Activated T-helper 1 cell treated with anti-CD3 and anti-CD28 coated beads, Interleukin-12 subunit alpha, Interleukin-12 subunit beta, Interleukin-2, Interleukin-4 antibody, amounts not matched to agents 30 ng/mL and 10 ng/mL and 1 ng/mL, durations not matched to agents 14 hours and 24 hours and 36 hours (primary cell): ENCODE measurements at places on chromosomes 3 and 15.

GRCh38 chr3:151732861-151733260, 866 bp upstream of the AADACL2 start:
- H3K4me3 ChIP-seq = no peak overlapping the region
- DNase-seq = no peak
- H3K27ac ChIP-seq = no peak overlapping the region
- no peaks in the 10 kb centered on the region for H3K36me3 ChIP-seq
- no peaks in the 10 kb centered on the region for H3K4me1 ChIP-seq

- H3K36me3 ChIP-seq = peaks cover 2% of the 10 kb centered on the region
- peaks cover 2% of the 10 kb centered on the region for H3K27me3 ChIP-seq
- no peak overlapping the region for H3K27ac ChIP-seq
- no peak for DNase-seq
- H3K4me1 ChIP-seq = no peaks in the 10 kb centered on the region
- no peak overlapping the region for H3K4me3 ChIP-seq
Observed at GRCh38 chr3:160893207-160893606, 137.2 kb downstream of the PPM1L start.

DNA sequence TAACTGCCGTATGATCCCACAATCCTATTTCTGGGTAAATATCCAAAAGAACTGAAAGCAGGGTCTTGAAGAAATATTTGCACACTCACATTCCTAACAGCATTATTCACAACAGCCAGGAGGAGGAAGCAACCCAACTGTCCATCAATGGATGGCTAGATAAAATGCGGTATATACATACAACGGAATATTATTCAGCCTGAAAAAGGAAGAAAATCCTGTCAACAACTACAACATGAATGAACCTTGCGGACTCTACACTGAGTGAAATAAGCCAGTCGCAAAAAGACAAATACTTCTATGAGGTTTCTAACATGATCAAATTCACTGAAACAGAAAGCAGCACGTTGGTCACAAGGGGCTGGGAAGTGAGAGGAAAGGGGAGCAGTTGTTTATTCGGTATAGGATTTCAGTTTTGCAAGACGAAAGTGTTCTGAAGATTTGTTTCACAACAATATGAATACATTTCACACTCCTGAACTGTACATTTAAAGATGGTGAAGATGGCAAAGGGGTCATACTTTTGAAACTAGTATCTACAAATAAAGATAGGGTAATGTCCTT, 6.2 kb downstream of the DLG1 start:
- DNase-seq = no peak
- H3K4me3 ChIP-seq = no peak overlapping the region
- no peaks in the 10 kb centered on the region for H3K27me3 ChIP-seq
- peaks cover 34% of the 10 kb centered on the region for H3K36me3 ChIP-seq
- H3K27ac ChIP-seq = no peak overlapping the region

DNA sequence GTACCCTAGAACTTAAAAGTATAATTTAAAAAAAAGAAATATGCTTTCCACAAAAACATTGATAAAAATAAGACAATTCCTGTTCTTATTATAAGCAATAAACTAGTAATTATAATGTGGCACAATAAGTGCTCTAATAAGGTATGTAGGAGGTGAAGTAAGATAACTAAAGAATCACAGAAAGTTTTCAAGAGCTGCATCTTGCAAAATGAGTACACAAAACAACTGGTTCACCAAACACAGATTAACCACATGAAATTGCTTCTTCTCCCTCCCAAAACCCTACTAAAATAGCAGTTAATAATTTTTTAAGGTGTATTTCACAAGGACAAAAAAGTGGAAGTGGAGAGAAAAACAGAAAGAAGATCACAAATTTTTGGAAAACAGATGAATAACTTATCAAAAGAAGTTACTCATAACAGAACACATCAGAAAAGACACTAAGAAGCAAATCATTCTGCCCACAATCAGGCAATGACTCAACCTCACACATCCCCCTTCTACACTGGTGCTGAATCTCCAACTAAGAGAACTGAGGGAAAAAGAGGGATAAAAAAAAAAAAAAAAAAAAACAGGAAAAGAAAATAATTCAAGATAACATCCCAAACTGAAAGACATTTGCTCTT, 64.2 kb downstream of the TBC1D5 start:
- H3K36me3 ChIP-seq = no peaks in the 10 kb centered on the region
- peaks cover 7% of the 10 kb centered on the region for H3K4me1 ChIP-seq

DNA sequence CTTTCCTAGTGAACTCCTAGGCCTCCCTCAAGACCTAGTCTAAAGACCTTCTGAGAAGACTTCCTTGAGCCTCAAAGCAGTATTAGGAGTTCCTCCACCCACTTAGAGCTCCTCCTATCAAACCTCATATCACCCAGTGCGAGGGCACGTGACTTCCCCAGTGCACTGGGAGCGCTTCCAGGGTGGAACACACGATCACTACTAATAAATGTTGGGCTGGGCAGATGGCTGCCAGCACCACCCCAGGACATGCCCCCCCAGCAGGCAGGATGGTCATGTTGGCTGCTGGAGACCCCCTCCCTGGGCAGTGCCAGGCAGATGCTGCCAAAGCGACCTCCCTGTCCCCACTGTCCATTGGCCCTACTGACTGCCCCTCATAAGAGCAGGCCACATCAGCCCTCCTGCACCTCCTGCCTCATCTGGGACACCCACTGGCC, 8.5 kb upstream of the PLXND1 start:
- H3K36me3 ChIP-seq = no peaks in the 10 kb centered on the region
- H3K27ac ChIP-seq = no peak overlapping the region
- H3K27me3 ChIP-seq = peaks cover 3% of the 10 kb centered on the region
- no peaks in the 10 kb centered on the region for H3K4me1 ChIP-seq

DNA sequence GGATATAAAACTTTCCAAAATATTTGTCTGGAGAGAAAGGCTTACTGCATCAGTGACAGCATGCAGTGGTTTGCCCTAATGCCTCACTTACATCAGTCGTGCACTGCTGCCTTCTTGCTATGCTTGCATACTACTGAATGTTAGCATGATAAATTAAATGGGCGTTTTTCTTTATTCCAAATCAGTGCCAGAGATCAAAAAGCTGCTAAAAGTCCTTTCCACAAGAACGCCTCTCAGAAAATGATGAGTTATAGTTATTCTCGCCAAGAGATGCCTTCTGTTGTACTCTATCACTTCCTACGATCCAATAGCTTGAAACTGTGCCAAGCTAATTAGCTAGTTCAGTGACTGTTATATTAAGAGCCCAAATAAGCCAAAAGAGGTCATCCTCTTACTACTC, 345.8 kb upstream of the ROBO2 start:
- no peak overlapping the region for H3K27ac ChIP-seq
- H3K4me1 ChIP-seq = no peaks in the 10 kb centered on the region
- no peak for DNase-seq
- no peak overlapping the region for H3K4me3 ChIP-seq
- no peaks in the 10 kb centered on the region for H3K36me3 ChIP-seq

DNA sequence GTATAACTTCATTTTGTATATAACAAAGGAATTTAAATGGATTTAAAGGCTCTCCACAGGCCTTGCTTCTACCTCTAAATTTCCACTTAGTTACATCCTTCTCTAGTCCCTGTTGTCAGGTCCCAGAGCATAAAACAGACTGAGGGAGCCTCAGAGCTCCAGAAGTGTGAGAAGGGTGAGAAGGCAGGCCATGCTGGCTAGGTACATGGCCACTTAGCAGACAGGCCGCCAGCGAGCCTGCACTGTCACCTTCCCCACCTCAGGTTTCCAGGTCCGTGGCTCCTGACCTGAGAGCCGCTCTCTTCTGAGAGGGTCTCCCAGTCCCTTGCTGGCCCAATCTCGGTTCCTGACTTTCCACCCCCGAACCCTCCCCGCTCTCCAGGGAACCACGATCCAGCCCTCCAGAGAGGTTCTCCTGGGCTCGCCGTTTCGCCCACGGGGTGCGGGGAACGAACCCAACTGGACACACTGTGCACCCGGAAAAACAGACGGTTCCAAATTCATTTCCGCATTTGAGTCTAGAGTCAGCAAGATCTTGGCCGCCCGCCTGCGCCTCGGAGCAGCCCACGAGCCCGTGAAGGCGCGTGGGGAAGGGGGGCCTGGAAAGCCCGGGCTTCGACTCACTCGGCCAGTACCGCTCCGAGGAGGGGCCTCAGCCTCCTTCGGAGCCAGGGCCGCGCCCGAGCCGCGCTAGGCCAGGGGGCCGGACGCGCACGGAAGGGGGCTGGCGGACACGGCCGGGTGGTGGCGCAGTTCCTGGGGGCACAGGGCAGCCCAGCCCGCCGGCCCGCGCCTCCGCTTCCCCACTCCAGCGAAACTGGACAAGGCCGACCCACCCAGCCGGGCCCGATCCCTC, 16.7 kb upstream of the SOX2 start:
- H3K36me3 ChIP-seq = no peaks in the 10 kb centered on the region
- DNase-seq = no peak
- H3K27ac ChIP-seq = no peak overlapping the region
- H3K4me1 ChIP-seq = peaks cover under 1% of the 10 kb centered on the region
- no peak overlapping the region for H3K4me3 ChIP-seq
- H3K27me3 ChIP-seq = peaks cover 53% of the 10 kb centered on the region

DNA sequence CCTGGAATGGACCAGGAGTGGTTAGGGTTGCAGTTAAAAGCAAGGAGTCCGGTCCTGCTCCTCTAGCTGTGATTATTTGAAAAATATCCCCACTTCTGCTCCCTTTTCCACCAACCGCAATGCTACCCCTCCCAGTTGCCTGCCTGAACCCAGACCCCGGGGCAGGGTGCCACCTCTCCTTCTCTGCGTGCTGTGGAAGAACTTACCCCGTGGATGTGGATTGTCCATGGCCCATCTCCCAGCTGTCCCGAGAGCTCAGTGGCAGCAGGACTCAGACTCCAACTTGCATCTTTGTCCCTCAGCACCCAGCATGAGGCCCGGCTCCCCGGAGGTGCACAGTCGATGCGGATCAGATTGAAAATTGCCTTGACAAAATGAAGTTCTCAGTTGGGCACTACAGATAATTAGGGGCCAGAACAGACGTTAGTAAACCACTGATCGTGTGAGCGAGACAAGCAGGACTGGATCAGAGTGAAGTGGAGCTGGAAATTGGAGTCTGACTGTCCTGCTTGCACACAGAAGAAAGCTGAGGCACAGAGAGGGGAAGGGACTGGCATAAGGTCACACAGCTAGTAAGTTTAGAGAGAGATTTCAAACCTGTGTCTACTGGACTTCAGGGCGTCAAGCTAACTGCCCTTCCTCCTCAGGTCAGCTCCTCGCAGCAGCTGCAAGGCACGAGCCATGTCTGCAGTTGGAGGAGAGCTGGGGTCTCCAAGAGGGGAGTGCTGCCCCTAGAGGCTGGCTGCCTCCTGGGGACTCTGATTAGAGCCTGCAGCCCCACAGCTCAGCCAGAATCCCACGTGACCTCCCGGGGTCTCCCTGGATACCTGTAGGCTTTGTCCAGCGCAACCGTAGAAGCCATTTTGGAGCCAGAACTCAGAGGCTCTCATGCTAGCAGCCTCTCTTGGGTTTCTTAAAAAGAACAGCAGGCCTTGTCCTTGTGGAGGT, 14.7 kb downstream of the SLC6A1 start:
- H3K4me3 ChIP-seq = no peak overlapping the region
- H3K36me3 ChIP-seq = no peaks in the 10 kb centered on the region
- H3K27me3 ChIP-seq = peaks cover 2% of the 10 kb centered on the region
- no peaks in the 10 kb centered on the region for H3K4me1 ChIP-seq
- H3K27ac ChIP-seq = no peak overlapping the region
- no peak for DNase-seq

GRCh38 chr3:150545419-150546225, 674 bp downstream of the SERP1 start:
- no peak for DNase-seq
- peaks cover 68% of the 10 kb centered on the region for H3K4me1 ChIP-seq
- peak overlapping the region; percentile 95 for H3K4me3 ChIP-seq
- H3K36me3 ChIP-seq = peaks cover 53% of the 10 kb centered on the region
- H3K27me3 ChIP-seq = no peaks in the 10 kb centered on the region
- peak overlapping the region; percentile 98 for H3K27ac ChIP-seq

GRCh38 chr3:174533286-174533685, 325.8 kb upstream of the NAALADL2 start:
- DNase-seq = no peak
- H3K27me3 ChIP-seq = no peaks in the 10 kb centered on the region
- no peak overlapping the region for H3K27ac ChIP-seq
- H3K36me3 ChIP-seq = no peaks in the 10 kb centered on the region
- H3K4me1 ChIP-seq = no peaks in the 10 kb centered on the region

DNA sequence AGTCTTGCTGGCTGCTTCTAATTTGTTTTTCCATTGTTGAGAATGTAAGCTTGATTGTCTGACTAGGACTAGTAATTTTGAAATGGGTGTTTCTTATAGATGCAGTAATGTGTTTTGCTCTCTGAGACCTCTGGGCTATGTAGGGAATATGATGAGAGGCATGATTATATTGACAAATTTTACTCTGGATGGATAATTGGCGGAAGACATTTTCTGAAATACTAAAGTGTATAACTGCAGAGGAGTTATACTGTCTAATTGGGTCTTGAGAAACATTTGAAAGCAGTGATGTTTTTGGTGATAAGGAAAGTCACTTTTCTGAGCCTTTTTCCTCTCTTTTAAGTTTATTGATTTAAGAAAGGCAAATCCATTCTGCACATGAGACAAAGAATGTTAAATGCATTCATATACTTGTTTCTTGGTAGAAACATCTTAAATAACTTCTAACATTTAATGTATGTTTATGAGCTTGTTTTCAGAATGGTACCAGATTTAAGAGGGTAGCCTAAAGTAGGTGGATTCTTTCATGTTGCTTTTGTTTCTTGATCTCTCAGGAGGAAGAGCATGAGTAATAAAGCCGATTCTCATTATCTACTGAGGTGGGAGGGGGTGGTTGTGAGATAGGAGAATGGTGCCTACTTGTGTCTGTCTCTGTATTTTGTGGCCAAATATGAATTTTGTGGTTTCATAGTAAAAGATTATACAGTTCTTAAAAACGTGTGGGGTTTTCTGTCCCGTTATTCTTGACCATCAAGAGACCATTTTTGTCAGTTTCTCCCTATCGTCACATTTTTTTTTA, 2.0 kb downstream of the ATP2C1 start:
- DNase-seq = no peak
- peak overlapping the region; percentile 92 for H3K4me3 ChIP-seq
- H3K27ac ChIP-seq = peak overlapping the region; percentile 60
- no peaks in the 10 kb centered on the region for H3K36me3 ChIP-seq
- peaks cover 58% of the 10 kb centered on the region for H3K4me1 ChIP-seq
- H3K27me3 ChIP-seq = no peaks in the 10 kb centered on the region

DNA sequence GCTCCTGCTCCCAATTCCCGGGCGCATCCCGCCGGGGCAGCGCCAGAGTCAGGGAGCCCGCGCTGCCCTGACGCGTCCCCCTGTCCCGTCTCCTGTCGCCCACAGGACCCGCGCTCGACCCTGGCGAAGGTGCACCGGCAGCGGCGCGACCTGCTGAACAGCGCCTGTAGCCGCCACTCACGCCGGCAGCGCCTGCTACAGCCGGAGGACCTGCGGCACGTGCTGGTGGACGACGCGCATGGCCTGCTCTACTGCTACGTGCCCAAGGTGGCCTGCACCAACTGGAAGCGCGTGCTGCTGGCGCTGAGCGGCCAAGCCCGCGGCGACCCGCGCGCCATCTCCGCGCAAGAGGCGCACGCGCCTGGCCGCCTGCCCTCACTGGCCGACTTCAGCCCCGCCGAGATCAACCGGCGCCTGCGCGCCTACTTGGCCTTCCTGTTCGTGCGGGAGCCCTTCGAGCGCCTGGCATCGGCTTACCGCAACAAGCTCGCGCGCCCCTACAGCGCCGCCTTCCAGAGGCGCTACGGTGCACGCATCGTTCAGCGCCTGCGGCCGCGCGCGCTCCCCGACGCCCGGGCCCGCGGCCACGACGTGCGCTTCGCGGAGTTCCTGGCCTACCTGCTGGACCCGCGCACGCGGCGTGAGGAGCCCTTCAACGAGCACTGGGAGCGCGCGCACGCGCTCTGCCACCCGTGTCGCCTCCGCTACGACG, 16.9 kb downstream of the C3orf22 start:
- peaks cover 16% of the 10 kb centered on the region for H3K4me1 ChIP-seq
- no peak overlapping the region for H3K27ac ChIP-seq
- no peak overlapping the region for H3K4me3 ChIP-seq
- no peak for DNase-seq
- peaks cover 3% of the 10 kb centered on the region for H3K27me3 ChIP-seq
